AG08395 (cell line): ENCODE measurements at places on chromosomes 2 and 18.
A peak's percentile ranks its signal among the peaks of the same experiment; 100 is the strongest.

DNA sequence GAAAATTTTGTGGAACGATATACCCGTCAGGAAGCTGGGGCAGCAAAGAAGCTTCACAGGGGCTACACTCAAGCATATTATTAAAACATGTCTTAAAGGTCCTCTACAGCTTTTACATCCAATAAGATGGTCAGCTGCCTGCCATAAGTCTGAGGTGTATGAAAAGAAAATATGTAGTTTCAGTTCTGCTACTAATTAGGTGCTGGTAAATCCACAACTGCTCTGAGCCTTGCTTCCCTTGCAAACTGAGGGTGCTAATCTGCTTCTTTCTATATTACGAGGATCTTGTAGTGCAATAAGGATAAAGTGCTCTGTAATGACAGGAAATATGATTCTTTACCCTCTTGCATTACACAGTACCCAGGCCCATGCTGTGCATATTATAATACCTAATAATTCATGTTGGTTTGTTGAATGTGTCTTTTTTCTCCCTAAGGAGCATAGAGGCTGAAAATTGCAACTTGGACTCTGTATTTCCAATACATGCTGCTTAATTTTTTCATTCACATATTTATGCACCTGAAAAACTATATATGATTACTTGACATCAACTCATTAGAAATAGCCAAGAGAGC lies 14.5 kb upstream of the SLC8A1 start:
- DNase-seq = no peak

DNA sequence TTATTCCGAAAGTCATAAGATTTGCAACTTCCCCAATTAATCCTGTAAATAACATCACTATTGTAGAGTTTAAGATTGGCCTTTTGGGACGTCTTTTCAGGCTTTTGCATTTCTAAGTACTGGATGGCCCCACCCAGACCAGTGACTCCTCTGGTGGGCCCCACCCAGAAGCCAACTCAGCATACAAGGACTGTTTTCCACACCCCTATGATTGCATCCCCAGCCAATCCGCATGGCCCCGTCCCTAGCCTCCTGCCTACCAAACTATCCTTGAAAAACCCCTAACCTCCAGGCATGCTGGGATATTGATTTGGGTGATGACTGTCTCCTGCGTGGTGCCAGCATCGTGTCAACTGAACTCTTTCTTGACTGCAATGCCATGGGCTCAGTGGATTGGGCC lies 24.5 kb upstream of the TGIF1 start:
- no peak for DNase-seq

- no peak for DNase-seq
Measured at GRCh38 chr2:187419808-187420207, 28.2 kb downstream of the CALCRL start.

DNA sequence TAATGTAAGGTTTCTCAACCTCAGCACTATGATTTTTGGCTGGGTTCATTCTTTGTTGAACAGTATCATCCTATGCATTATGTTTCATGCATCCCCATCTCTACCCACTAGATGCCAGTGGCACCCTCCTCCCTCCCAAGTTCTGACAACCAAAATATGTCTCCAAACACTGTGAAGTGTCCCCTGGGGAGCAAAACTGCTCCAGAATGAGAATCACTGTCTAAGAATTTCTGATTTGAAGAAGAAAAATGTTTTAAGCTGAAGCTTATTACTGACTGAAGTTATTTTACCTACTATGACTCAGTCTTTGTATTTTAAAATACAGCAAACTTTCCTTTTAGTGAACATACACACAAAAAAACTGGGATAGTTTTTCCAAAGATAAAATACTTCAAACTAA lies 3.4 kb downstream of the THADA start:
- DNase-seq = peak; percentile 26

DNA sequence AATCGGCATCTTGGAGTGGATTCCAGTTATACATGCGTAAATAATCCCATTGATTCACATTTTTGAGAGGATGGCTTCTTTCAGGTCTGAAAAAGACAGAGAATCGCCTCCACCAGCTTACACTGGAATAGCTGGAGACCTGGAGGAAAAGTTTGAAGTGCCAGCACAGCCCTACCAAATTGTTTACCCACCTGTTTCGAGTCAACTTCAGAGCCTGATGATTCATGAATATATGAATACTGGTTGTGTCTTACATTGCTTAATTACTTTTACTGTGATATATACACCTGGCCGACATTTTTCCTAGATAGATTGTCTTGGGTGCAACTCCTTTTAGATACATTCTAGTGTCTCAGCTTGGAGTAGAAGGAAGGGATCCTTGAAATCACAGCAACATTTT lies 335 bp upstream of the NCKAP5 start:
- DNase-seq = no peak

- no peak for DNase-seq
Measured at GRCh38 chr2:235311044-235311443, 182.8 kb upstream of the AGAP1 start.

GRCh38 chr18:79814373-79814772 lies 16.6 kb downstream of the KCNG2 start:
- DNase-seq = no peak

- no peak for DNase-seq
Measured at GRCh38 chr18:23143016-23143814, 7.9 kb downstream of the CABLES1 start.

DNA sequence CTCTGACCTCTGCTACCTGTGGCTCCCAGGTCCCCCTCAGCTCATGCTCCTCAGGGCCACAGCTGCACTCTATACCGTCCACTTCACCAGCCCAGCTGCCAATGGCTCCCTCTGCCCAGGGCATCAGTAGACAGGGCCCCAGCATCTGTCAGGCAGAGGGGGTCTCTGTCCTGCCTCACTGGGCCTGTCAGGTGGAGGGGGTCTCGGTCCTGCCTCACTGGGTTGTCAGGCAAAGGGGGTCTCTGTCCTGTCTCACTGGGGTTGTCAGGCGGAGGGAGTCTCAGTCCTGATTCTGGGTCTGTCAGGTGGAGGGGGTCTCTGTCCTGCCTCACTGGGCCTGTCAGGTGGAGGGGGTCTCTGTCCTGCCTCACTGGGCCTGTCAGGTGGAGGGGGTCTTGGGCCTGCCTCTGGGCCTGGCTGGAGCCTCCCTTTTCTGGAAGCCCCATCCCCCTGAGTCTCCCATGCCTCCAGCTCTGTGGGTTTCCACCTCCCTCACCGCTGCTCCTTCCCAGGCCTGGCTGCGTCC lies 19.9 kb downstream of the SNORC start:
- DNase-seq = no peak

- DNase-seq = no peak
Measured at GRCh38 chr18:68435581-68435980, 279.3 kb downstream of the TMX3 start.

- no peak for DNase-seq
Measured at GRCh38 chr2:162217598-162217997, 25.6 kb downstream of the FAP start.

- no peak for DNase-seq
Measured at GRCh38 chr2:95266781-95267430, 7.3 kb upstream of the PROM2 start.

DNA sequence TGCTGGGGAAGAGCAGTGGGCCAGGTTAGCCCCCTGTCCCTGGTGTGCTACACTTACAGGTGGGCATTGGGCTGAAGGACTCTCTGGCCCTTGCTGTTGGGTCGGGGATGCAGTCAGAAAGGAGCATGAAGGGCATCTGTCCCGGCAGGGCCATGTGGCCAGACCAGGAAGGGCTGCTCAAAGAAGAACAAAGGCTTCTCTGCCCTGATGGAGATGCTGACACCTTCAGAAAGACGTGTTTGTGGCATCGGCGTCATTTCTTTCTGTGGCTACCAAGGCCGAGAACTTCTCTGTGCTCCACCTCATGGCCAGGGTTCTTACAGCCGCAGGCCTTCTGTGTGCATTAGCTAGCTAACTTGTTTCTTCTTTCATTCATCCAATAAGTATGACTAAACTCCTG lies 239.1 kb downstream of the FAM210A start:
- no peak for DNase-seq

DNA sequence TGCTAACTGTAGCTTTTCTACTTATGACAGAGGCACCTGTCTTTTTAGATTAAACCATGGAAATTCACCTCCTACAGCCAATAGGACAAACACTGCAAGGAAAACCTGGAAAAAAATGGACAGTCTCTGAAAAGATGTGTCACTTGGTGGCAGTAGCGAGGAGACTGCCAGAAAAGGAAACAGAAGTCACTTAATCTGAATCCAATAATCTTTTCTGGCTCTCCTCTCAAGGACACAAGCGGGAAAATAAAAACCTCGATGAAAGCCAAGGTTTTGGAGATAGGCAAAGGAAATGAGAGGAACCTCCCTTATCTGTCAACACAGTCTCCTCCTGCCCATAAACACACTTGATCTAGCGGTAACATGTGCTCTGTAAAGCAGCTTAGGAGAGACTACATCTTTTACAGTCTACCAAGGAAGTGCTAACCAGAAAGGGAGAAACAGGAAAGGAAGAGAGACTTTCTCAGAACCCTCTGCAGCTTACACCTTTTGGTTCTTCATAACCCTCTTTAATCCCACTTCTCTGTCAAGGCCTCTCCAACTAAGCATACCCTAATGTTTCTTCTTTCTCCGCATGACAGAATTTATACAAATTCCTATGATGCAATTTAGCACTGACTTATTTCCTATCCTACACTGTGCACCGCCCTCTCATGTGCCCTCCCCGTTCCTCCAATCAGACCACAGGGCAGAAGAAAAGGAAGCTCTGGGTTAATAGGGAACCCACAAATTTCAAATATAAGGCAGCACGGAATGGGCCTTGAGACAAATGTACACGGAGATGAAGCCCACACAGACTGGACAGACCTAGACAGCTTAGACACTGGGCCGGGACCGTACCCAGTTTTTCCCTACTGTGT lies 52.8 kb downstream of the CLASP1 start:
- peak; percentile 64 for DNase-seq

DNA sequence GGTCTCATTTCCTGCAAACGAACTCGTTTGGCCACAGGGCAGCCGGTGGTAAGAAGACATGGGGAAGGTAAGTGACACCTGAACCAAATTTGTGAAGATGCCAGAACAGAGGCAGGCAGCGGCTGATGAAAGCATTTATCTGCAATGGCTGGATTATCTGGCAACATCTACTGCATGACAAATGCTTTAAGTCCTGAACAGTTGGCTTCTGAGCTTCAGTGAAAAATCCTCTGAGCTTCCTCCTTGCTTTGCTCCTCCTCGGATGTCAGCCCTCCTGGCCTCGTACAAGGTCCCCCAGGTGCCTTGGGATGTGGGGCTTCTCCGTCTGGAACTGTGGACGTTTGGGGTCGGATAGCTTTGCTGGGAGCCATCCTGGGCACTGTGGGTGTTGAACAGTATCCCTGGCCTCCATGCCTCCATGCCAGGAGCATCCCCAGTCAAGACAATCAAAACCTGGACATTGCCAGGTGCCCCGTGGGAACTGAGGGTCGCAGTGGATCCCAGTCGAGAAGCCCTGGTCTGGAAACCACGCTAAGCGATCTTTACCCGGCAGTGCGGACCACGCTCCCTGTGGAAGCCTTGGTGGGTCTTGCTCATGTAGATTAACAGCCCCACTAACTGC lies 49.3 kb downstream of the KCNG2 start:
- no peak for DNase-seq

GRCh38 chr2:80496346-80496745 lies 191.8 kb upstream of the LRRTM1 start:
- no peak for DNase-seq

DNA sequence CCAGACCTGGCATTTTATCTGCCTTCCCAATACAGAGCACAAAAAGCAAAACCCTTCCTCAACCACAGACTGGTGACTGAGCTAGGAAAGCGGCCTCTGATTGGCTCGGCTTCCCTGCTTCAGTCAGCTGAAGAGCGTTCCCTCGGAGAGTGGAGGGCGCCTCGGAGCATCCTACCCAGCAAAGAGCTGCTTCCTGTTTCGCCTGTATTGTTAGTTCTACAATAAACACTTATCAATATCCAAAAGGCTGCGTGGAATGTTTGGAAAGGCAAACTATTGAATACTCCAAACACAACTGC lies 125.0 kb downstream of the CACNB4 start:
- peak; percentile 10 for DNase-seq

GRCh38 chr2:217956586-217957457 lies 46.0 kb downstream of the TNS1 start:
- no peak for DNase-seq

GRCh38 chr2:53504507-53504906 lies 263.1 kb upstream of the CHAC2 start:
- no peak for DNase-seq

DNA sequence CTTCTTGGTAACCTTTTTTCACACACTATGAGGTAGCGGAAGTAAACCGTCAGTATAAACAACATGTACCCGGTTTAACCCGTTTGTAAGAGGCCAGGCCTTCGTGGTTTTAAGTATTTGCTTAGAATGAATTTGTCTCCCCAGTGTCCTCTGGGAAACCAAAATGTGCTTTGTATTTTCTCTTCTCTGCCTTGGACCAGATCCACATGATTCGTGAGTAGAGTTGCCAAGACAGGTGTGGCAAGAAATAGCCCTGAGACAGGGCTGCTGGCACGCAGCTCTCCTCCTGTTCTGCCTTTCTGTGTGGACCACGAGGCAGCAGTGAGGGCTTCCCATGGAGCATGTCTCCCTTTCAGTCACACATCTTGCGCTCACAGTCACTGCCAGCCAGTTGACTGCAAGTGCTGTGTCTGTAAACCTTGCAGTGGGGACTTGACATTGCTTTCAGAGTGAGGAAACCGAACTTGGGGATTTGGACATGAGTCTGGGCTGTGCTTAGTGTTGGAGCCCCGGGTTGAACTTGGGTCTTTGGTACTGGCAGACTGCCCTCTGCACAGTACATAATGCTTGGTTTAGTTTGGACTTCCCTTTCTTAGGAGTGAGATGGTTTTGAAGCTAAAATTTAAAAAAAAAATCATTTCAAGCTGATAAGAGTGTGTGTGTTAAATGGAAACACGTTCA lies 19.1 kb downstream of the BCL2L11 start:
- DNase-seq = no peak

- no peak for DNase-seq
Measured at GRCh38 chr2:63735931-63736330, 105.8 kb upstream of the UGP2 start.

DNA sequence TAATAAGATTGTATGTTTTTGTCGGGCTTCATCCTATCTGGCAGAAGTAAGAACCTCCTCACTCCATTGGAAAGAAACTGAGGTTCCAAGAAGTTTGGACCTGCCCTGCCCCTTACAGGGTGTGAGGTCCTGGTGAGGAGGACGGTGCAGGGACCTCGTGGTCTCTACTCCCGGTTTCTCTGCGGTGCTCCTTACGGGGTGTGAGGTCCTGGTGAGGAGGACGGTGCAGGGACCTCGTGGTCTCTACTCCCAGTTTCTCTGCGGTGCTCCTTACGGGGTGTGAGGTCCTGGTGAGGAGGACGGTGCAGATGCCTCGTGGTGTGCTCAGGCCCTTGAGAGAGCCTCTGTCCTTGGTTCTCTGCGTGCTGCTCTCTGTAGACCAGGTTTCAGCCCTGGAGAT lies 5.2 kb downstream of the CTDP1 start:
- no peak for DNase-seq

DNA sequence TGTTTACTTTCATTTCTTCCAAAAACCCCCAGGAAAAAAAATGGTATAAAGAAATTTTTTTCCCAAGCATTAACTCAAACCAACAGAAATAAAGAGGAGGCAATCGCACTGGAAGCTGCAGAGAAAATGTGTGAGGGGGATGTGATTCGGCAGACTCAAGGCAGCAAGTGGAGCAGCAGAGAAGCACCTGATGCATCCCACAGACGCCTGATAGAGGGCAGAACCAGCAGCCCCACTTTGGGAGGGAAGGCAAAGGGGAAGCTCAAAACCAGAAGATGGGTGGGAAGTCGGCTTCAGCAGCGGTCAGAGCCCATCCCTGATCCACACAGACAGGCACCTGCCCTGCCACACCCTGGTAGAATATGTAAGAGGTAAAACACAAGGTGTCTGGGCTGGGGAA lies 12.6 kb downstream of the FTCDNL1 start:
- no peak for DNase-seq

GRCh38 chr2:189409131-189409530 lies 32.1 kb upstream of the WDR75 start:
- no peak for DNase-seq
